ENCODE measurements at places on chromosomes 7 and 10.

DNA sequence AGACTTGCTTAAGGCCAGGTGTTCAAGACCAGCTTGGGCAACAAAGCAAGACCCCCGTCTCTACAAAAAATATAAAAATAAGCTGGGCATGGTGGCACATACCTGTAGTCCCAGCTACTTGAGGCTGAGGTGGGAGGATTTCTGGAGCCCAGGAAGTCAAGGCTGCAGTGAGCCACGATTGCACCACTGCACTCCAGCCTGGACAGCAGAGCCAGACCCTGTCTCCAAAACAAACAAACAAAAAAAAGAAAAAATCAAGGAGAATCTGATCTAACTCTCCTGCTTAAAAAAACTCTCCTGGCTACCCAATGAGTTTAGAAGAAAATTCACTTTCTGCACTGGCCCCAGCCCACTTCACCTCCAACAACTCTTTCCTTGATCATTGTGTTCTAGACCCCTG is 1.9 kb upstream of the KPNA7 start:
- H3K36me3 ChIP-seq = peaks cover 3% of the 10 kb centered on the region
- H3K27ac ChIP-seq = no peak overlapping the region
- no peaks in the 10 kb centered on the region for H3K4me1 ChIP-seq
- H3K4me3 ChIP-seq = no peak overlapping the region

DNA sequence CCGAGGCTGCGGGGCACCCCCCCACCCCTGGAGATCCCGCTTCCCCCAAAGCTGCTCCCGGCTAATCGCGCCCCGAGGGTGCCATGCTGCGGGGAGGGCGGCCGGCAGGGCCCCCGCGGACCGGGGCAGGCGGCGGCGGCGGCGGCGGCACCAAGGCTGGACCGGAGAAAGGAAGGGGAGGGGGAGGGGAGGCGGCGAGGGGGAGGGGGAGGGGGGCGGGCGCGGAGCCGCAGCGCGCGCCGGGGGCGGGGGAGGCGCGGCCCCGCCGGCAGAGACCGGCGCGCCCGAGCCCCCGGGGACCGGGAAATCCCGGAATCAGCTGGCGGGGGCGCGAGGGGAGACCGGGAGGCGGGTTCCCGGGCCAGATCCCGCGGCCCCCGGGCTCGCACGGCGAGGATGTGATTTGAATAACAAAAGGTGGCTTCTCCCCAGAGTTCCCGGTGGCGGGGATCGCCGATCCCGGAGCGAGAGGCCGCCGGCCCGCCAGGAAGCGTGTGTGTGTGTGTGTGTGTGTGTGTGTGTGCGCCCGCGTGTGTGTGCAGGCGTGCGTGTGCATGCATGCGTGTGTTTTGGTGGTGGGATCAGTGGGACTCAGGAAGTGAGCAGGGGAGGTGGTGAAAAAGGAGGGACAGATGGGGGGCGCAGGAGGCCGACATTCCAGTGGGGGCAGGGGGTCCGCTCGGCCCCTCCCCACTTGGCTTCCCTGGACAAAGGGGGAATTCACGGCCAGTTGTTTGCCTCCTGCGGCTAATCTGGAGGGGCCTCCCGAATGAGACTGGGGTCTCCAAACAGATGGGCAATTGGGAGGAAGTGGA is 99.5 kb downstream of the HIP1 start:
- no peaks in the 10 kb centered on the region for H3K27me3 ChIP-seq
- peaks cover 13% of the 10 kb centered on the region for H3K36me3 ChIP-seq
- DNase-seq = peak; percentile 27
- peaks cover 16% of the 10 kb centered on the region for H3K4me1 ChIP-seq

GRCh38 chr7:70334871-70335270 is 736.6 kb downstream of the AUTS2 start:
- no peaks in the 10 kb centered on the region for H3K27me3 ChIP-seq
- peaks cover 16% of the 10 kb centered on the region for H3K4me1 ChIP-seq
- peak overlapping the region; percentile 18 for H3K4me3 ChIP-seq

GRCh38 chr7:82972135-82972534 is 190.5 kb downstream of the PCLO start:
- DNase-seq = no peak
- no peak overlapping the region for H3K4me3 ChIP-seq
- H3K27me3 ChIP-seq = no peaks in the 10 kb centered on the region
- H3K36me3 ChIP-seq = no peaks in the 10 kb centered on the region

GRCh38 chr10:127250031-127250430 is 53.6 kb upstream of the INSYN2A start:
- H3K27ac ChIP-seq = no peak overlapping the region
- peaks cover 16% of the 10 kb centered on the region for H3K4me1 ChIP-seq
- H3K4me3 ChIP-seq = no peak overlapping the region
- H3K27me3 ChIP-seq = no peaks in the 10 kb centered on the region
- peaks cover 6% of the 10 kb centered on the region for H3K36me3 ChIP-seq

DNA sequence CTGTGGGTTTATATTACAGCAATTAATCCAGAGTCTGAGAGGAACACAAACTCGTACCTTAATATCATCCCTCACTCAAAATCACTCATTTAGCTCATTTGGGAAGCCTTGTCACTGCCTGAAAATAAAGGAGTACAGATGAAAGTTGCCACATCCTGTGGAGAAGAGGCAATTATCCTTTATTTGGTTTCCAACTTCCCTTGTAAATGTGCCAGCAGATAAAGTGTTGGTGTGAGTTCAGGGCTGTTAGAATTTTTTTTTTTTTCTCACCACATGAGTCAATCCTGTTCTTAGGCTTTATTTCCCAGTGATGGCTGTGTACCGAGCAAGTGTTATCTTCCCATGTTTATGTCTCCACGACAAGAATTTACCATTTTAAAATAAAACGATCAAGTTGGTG is 99.0 kb upstream of the SMIM30 start:
- no peak for DNase-seq
- H3K4me1 ChIP-seq = no peaks in the 10 kb centered on the region
- H3K27ac ChIP-seq = no peak overlapping the region
- H3K4me3 ChIP-seq = no peak overlapping the region

DNA sequence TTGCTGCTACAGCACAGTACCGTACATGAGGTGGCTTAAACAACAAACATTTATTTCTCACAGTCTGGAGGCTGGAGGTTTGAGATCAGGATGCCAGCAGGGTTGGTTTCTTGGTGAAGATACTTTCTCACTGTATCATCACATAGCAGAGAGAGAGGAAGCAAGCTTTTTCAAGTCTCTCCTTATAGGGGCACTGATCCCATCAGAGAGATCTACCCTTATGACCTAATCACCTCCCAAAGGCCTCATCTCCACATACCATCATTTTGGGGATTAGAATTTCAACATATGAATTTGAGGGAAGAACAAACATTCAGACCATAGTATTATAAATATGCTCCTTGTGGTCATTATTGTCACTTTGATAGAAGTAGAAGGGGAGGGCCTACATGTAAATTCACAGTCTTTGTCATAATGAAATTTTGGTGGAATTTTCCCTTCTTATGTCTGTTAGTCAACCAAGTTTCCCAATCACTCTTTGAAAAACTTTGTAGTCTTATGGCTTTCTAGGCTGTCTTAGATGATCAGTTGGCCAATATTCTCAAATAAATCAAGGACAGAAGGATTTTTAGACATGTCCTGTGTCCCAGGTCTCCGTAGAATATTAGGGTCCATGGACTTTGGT is 606.2 kb downstream of the LRMDA start:
- DNase-seq = no peak
- no peak overlapping the region for H3K27ac ChIP-seq
- H3K4me3 ChIP-seq = no peak overlapping the region
- no peaks in the 10 kb centered on the region for H3K4me1 ChIP-seq

GRCh38 chr10:14683256-14683655 is 91.4 kb downstream of the FAM107B start:
- H3K36me3 ChIP-seq = no peaks in the 10 kb centered on the region
- DNase-seq = no peak
- H3K4me1 ChIP-seq = no peaks in the 10 kb centered on the region
- H3K4me3 ChIP-seq = no peak overlapping the region
- no peak overlapping the region for H3K27ac ChIP-seq

- no peak overlapping the region for H3K4me3 ChIP-seq
- no peak overlapping the region for H3K27ac ChIP-seq
- no peaks in the 10 kb centered on the region for H3K4me1 ChIP-seq
- no peak for DNase-seq
Measured at GRCh38 chr10:2627969-2628368, 439.4 kb upstream of the PFKP start.

- no peak overlapping the region for H3K27ac ChIP-seq
- H3K36me3 ChIP-seq = peaks cover 31% of the 10 kb centered on the region
- peaks cover 16% of the 10 kb centered on the region for H3K4me1 ChIP-seq
- H3K27me3 ChIP-seq = no peaks in the 10 kb centered on the region
- H3K4me3 ChIP-seq = no peak overlapping the region
Measured at GRCh38 chr10:124602646-124603365, 141.2 kb downstream of the LHPP start.

GRCh38 chr7:30078280-30078679 is 50.1 kb downstream of the PLEKHA8 start:
- no peaks in the 10 kb centered on the region for H3K27me3 ChIP-seq
- H3K27ac ChIP-seq = peak overlapping the region; percentile 6
- peaks cover 5% of the 10 kb centered on the region for H3K36me3 ChIP-seq
- no peak overlapping the region for H3K4me3 ChIP-seq
- no peaks in the 10 kb centered on the region for H3K4me1 ChIP-seq

- no peak for DNase-seq
- H3K4me3 ChIP-seq = no peak overlapping the region
- no peak overlapping the region for H3K27ac ChIP-seq
- no peaks in the 10 kb centered on the region for H3K36me3 ChIP-seq
- H3K27me3 ChIP-seq = no peaks in the 10 kb centered on the region
Measured at GRCh38 chr7:117014673-117015133, 61.4 kb downstream of the ST7 start.

- no peaks in the 10 kb centered on the region for H3K36me3 ChIP-seq
- H3K4me1 ChIP-seq = no peaks in the 10 kb centered on the region
- H3K27ac ChIP-seq = no peak overlapping the region
- H3K4me3 ChIP-seq = no peak overlapping the region
- no peak for DNase-seq
- peaks cover 34% of the 10 kb centered on the region for H3K27me3 ChIP-seq
Measured at GRCh38 chr7:105990727-105991453, 27.8 kb downstream of the CDHR3 start.

GRCh38 chr10:47406548-47406869 is 22.4 kb upstream of the ZNF488 start:
- no peaks in the 10 kb centered on the region for H3K4me1 ChIP-seq
- no peak for DNase-seq
- no peaks in the 10 kb centered on the region for H3K36me3 ChIP-seq
- no peak overlapping the region for H3K27ac ChIP-seq
- H3K27me3 ChIP-seq = peaks cover 14% of the 10 kb centered on the region

GRCh38 chr10:126064512-126064911 is 168.1 kb downstream of the FANK1 start:
- no peak overlapping the region for H3K4me3 ChIP-seq
- peaks cover 13% of the 10 kb centered on the region for H3K36me3 ChIP-seq
- H3K27ac ChIP-seq = no peak overlapping the region
- no peaks in the 10 kb centered on the region for H3K27me3 ChIP-seq

DNA sequence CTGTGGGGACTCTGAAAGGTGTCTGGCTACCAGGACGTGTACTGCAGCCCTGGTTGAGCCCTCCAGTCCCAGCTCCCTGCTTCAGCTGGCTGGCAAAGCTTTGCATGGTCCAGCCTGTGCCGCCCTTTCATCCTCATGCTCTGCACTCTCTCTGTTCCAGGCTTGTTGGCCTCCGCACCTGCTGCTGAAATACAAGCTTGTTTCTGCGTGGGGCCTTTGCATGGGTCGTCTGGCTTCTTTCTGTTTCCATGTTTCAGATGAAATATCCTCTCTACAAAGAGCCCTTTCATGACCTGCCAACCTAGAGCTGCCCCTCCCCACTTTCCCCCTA is 45.9 kb downstream of the TSPAN15 start:
- H3K4me3 ChIP-seq = no peak overlapping the region
- no peak for DNase-seq
- no peaks in the 10 kb centered on the region for H3K4me1 ChIP-seq
- H3K27me3 ChIP-seq = peaks cover 14% of the 10 kb centered on the region
- peaks cover 3% of the 10 kb centered on the region for H3K36me3 ChIP-seq
- peak overlapping the region; percentile 82 for H3K27ac ChIP-seq

GRCh38 chr7:1998146-1998545 is 234.6 kb downstream of the MAD1L1 start:
- H3K4me1 ChIP-seq = peaks cover 25% of the 10 kb centered on the region
- no peaks in the 10 kb centered on the region for H3K27me3 ChIP-seq
- no peak overlapping the region for H3K4me3 ChIP-seq
- H3K36me3 ChIP-seq = peaks cover 5% of the 10 kb centered on the region
- DNase-seq = no peak

GRCh38 chr10:101573885-101574753 is 13.9 kb downstream of the POLL start:
- H3K27ac ChIP-seq = no peak overlapping the region
- H3K4me3 ChIP-seq = no peak overlapping the region
- no peaks in the 10 kb centered on the region for H3K36me3 ChIP-seq
- no peak for DNase-seq
- peaks cover 10% of the 10 kb centered on the region for H3K27me3 ChIP-seq
- H3K4me1 ChIP-seq = peaks cover 12% of the 10 kb centered on the region

- H3K27ac ChIP-seq = no peak overlapping the region
- H3K4me1 ChIP-seq = no peaks in the 10 kb centered on the region
- peaks cover 48% of the 10 kb centered on the region for H3K27me3 ChIP-seq
- H3K4me3 ChIP-seq = no peak overlapping the region
- DNase-seq = no peak
- peaks cover 3% of the 10 kb centered on the region for H3K36me3 ChIP-seq
Measured at GRCh38 chr7:113084496-113085172, 2.0 kb downstream of the GPR85 start.

GRCh38 chr10:20986049-20986448 is 88.9 kb upstream of the NEBL start:
- DNase-seq = no peak
- H3K27ac ChIP-seq = no peak overlapping the region
- no peaks in the 10 kb centered on the region for H3K4me1 ChIP-seq
- H3K27me3 ChIP-seq = no peaks in the 10 kb centered on the region

GRCh38 chr7:85688712-85689111 is 501.9 kb upstream of the SEMA3D start:
- DNase-seq = no peak
- H3K4me3 ChIP-seq = no peak overlapping the region
- no peaks in the 10 kb centered on the region for H3K4me1 ChIP-seq

GRCh38 chr10:25707572-25707971 is 226.5 kb upstream of the MYO3A start:
- DNase-seq = no peak
- H3K4me1 ChIP-seq = no peaks in the 10 kb centered on the region
- no peak overlapping the region for H3K4me3 ChIP-seq
- H3K27ac ChIP-seq = no peak overlapping the region

- peaks cover 3% of the 10 kb centered on the region for H3K4me1 ChIP-seq
- DNase-seq = no peak
- H3K27me3 ChIP-seq = peaks cover 7% of the 10 kb centered on the region
- H3K36me3 ChIP-seq = no peaks in the 10 kb centered on the region
Measured at GRCh38 chr10:6382081-6382480, 179.3 kb downstream of the PFKFB3 start.

DNA sequence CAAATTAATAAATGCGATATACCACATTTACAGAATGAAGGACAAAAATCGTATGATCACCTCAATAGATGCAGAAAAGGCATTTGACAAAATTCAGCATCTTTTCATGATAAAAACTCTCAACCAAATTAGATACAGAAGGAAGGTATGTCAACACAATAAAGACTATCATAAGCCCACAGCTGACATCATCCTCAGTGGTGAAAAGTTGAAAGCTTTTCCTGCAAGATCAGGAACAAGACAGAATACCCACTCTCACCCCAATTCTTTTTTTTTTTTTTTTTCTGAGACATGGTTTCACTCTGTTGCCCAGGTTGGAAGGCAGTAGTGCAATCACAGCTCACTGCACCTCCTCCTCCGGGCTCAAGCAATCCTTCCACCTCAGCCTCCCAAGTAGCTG is 67.2 kb downstream of the TPST1 start:
- H3K27me3 ChIP-seq = peaks cover 17% of the 10 kb centered on the region
- H3K4me1 ChIP-seq = no peaks in the 10 kb centered on the region
- H3K36me3 ChIP-seq = peaks cover 4% of the 10 kb centered on the region
- DNase-seq = no peak
- no peak overlapping the region for H3K4me3 ChIP-seq

GRCh38 chr7:23966941-23967340 is 256.9 kb downstream of the STK31 start:
- H3K36me3 ChIP-seq = no peaks in the 10 kb centered on the region
- no peaks in the 10 kb centered on the region for H3K27me3 ChIP-seq
- no peak for DNase-seq
- H3K27ac ChIP-seq = no peak overlapping the region

Data from effector memory CD8-positive, alpha-beta T cell (primary cell).